ENCODE measurements at places on chromosomes 13 and 19.

- DNase-seq: no peak
Measured at GRCh38 chr19:55635334-55635717, 5.5 kb upstream of the ZNF580 start.

- no peak for DNase-seq
Measured at GRCh38 chr19:4453232-4454179, 4.1 kb downstream of the UBXN6 start.

DNA sequence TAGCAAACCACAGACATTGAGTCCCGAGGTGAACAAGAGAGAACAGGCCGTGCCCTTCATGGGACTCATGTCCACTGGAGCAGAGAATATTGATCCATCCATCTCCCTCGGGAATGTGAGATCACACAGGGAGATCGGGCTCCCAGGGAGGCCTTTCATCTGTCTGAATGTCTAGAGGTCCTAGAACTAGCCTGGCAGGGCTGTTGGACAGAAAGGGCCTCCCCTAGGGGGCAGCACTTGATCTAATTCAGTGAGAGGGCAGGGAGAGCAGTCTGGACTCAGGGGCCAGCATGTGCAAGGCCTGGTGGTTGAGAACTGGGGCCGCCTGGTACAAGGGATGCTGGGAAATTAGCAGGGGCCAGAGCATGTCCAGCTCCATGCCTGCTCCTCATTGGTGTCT, 4.3 kb downstream of the RUVBL2 start:
- DNase-seq: no peak

- no peak for DNase-seq
Measured at GRCh38 chr13:74550039-74550438, 415.8 kb upstream of the KLF12 start.

GRCh38 chr13:100068133-100068931, 20.6 kb upstream of the PCCA start:
- no peak for DNase-seq

- DNase-seq: no peak
Measured at GRCh38 chr13:67258482-67258881, 28.3 kb upstream of the PCDH9 start.

DNA sequence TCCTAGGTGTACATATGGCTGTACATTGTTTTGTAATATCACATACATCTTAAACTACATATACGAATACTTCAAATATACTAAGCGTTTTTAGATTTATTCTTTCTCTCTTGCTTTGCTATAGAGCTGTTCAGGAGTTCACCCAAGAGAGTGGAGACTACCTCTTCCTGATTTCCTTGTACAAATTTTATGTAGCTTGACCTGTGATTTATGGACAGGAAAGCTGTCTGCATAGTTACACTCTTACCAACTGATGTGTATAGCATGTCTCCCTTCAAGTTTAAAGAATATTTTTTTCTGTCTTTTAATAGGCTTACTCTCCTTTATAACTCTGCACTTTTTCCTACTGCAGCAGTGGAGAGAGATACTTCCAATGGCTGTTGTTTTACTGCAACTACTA, 428.7 kb downstream of the NDFIP2 start:
- no peak for DNase-seq

DNA sequence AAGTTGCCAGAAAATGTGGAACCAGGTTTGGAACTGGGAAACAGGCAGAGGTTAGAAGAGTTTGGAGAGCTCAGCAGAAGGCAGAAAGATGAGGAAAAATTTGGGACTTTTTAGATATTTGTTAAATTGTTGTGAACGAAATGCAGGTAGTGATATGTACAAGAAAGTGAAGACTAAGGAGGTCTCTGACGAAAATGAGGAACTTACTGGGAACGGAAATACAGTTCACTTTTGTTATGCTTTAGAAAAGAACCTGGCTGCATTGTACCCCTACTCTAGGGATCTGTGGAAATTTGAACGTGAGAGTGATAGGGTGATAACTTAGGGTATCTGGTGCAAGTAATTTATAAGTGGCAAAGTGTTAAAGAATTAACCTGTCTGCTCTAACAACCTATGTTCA, 632.4 kb downstream of the SLITRK5 start:
- DNase-seq: no peak

DNA sequence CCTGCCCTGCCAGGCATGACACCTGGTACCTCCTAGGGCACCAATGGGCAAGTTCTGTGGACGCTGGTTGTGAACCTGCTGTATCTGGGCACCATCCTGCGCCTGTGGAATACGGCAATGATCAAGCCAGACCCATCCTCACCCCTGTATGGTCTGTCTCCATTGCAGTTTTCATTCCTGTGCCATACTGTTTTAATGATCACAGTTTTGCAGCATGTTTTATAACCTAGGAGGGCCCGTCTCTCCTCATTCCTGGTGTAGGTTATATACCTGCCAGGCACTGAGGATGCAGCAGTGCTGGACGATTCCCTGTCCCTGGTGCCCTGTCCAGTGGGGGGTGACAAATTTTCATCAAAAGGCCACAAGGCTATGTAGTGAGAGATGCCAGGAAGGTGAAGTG, 5.6 kb downstream of the TBC1D17 start:
- no peak for DNase-seq

DNA sequence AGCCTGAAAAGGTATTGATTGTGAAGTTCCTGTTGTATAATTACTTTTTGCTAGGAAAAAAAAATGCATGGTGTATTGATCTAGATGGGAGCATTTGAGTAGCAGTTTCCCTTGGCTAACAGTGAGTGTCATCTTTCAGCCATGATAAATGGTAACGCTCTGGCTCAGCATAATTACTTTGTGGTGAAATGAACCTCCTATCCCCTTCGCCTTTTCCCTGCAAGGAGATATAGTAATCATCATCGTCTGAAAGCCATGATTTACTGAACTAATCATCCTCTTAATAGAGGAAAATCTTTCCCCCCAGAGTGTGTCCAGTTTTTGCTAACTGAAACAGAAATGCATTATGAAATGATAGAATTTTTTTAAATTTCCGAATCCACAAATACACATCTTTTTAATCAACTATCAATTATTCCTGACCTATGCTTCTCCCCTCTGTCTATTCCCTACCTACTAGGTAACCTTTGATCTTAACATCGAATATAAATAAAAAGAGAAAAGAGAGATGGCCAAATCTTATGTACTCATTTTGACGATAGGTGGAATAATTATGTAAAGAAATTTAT, 88.7 kb downstream of the MAB21L1 start:
- DNase-seq: no peak

GRCh38 chr13:91652404-91653301, 254.2 kb downstream of the GPC5 start:
- DNase-seq: no peak

- no peak for DNase-seq
Measured at GRCh38 chr13:30037306-30037705, 186.9 kb upstream of the UBL3 start.

DNA sequence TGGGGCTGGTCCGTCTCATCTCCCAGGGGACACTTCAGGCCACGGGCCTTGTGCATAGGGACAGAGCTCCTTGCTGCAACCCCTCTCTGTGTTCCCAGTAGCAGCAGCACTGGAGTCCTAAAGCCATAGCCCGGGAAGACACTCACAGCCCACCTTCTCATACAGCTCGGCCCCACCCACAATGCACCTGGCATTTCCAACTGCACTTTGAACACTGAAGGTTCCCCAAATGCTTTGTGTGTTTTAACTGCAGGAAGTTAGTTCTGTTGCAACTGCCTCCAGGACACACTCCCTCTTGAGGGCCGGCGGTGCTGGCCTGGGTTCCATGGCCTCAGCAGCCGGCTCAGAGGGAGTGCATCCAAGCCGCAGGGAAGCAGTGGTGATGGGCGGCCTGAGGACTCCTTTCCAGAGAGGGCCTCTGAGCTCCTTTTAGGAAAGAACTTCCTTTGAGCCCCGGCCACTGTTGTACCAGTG, 22.7 kb upstream of the TMEM255B start:
- DNase-seq: no peak

- DNase-seq: no peak
Measured at GRCh38 chr19:13781547-13781946, 7.3 kb downstream of the C19orf53 start.

DNA sequence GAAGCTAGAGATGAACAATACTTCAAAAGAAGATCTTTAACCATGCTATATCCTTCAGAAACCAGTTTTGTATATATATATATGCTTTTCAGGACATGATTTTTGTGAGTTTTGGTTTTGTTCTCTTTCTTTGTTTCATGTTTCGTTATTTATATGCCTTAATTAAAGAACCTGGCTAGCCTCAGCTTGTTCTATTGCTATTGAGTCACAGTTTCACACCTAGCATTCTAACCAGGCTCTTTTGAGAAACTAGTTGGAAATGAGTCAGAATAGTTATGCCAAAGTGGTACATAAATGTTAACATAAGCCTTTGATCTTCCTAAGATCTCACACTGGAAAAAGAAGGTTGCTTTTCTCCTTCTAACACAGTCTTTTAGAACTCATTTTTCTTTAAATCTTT, 1925.2 kb downstream of the OLFM4 start:
- no peak for DNase-seq

- DNase-seq: no peak
Measured at GRCh38 chr13:33782631-33783030, 35.3 kb upstream of the RFC3 start.

DNA sequence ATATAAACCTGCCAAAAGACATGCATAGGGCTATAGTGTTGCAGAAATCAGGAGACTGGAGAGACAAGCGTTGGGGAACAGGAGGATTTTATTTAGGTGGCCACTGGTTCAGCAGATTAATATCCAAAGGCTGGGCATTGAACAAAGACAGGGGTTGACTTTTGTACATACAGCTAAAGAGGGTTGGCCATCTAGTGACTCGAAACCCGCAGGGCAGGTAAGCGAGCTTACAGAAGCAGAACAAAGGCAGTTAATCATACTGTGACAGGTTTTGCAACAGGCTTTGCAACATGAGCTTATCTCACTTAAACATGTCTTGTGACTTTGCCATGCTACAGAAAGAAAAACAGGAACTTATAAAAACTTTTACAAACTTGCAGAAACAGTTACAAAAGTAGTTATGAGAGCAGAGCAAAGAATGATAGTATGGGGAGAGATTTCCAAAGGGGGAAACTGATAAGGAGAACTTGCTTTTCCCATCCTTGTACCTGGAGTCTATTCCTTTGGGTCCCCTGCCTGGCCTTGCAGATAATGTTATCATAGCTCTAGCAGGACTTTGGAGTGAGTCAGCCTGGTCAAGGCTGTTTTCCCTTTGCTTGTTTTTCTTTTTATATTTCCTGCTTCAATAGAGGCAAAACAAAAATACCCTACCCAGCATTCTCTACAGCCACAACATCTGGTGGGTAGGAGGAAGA, 234.2 kb downstream of the PCDH17 start:
- DNase-seq: no peak

- DNase-seq: no peak
Measured at GRCh38 chr13:23609414-23609760, 39.2 kb downstream of the TNFRSF19 start.

DNA sequence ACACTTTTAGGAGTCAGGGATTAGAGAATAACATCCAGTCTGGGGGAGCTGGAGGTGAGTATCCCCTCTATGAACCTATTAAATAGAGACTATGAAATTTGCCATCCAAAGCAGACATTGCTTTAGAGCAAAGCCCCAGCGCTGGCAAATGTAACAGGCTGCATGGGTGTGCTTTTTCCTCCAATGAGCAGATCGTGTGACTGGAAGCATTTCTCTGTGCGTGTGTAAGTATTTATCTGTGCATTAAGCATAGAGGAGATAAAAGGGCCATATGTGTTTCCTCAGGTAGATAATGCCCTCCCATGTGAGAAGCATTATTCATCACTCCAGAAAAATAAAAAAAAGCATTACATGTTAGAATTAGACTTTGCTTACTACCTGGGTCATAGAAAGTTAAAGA, 924 bp downstream of the TNFSF13B start:
- DNase-seq: no peak

DNA sequence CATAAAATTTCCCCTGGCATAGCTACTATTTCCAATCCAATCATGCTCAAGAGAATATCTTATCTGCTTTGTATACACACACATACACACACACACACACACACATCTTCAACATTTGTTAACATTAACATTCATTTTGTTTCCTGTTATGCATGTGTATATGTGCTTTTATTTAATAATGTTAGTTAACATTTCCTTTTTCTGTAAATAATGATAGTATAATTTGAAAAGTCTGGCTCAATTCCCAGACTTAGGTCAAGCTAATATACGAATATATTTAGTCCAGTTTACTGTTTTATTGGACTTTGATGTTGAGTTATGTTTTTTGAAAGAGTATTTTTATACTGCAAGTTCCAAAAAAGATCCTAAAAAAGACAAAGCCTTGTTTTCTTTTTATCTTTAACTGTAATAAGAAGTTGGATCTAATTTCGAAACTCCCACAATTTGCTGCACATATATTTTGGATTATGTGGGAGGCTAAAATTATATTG, 1072.4 kb downstream of the EFNB2 start:
- no peak for DNase-seq

DNA sequence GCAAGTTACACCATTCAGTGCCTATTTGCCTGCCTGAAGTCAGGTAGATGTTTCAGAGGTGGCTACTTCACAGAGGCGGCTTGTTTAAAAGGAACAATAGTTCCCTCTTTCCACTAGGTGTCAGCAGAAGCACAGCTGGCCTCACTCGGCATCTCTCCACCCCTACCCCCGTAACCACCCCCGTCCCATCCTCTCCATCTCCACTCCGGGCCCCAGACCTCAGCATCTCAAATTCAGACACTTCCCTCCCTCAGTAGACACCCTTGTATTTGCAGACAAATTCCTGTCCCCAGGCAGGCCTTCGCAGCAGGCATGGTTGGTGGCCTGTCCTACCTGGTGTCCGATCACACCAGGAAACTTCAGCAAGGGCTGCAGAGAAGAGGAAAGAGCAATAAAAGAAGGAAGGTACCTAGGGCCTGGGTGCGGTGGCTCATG, 9.1 kb upstream of the DPP9 start:
- peak; percentile 29 for DNase-seq

- no peak for DNase-seq
Measured at GRCh38 chr19:33263325-33264023, 37.8 kb upstream of the SLC7A10 start.

DNA sequence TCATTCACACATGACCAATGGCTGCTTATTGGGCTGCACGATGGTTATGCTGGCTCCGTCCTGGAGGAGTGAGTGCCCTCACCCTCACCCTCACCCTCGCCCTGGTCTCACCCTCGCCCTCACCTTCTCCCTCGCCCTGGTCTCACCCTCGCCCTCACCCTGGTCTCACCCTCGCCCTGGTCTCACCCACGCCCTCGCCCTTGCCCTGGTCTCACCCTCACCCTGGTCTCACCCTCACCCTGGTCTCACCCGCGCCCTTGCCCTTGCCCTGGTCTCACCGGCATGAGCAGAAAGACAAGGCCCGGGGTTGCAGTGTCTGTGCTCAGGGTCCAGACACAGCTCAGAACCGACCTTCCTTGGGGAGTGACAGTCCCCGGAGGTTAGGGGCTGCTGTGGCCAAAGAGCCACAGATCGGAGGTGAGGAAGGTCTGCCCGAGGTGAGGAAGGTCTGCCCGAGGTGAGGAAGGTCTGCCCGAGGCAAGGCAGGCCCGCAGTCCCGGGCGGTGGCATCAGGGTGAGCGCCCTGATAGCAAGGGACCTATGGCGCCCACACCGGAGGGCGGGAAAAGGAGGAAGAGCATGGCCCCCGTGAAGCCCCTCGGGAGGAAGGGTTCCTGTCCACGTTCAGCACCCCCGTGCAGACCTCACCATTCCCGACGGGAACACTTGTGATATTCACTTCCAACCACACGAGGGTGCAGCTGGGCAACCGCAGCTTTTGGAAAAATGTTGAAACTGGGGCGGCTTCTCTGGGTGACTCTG, 65.6 kb downstream of the MCF2L start:
- no peak for DNase-seq

GRCh38 chr19:28377077-28377476, 835.9 kb downstream of the UQCRFS1 start:
- no peak for DNase-seq
